ENCODE measurements at places on chromosomes 2 and 18. TPM values are rescaled to one million over a fixed set of nuclear protein-coding genes. Genes with fewer than 3 reads are reported as not detected.

Gene METTL21A
- total RNA-seq, result 32.6 TPM

Gene POTEI
- 5.6 TPM for total RNA-seq

Gene EPAS1
- 5.1 TPM for total RNA-seq

Gene RDH14
- total RNA-seq, result 22.8 TPM

Gene CPS1
- 4.9 TPM for total RNA-seq

Gene FRZB
- 45.5 TPM for total RNA-seq

Gene SPP2
- total RNA-seq, result not detected

- H3K36me3 ChIP-seq, result no peaks in the 10 kb centered on the region
- no peaks in the 10 kb centered on the region for H3K4me1 ChIP-seq
- H3K27ac ChIP-seq, result no peak overlapping the region
- no peak for DNase-seq
- peaks cover 6% of the 10 kb centered on the region for H3K27me3 ChIP-seq
- H3K4me3 ChIP-seq, result no peak overlapping the region
Measured at GRCh38 chr2:70367722-70368323, 66.0 kb upstream of the FAM136A start.

- no peak for DNase-seq
- no peak overlapping the region for H3K27ac ChIP-seq
- H3K27me3 ChIP-seq, result no peaks in the 10 kb centered on the region
- peaks cover 3% of the 10 kb centered on the region for H3K4me1 ChIP-seq
Measured at GRCh38 chr18:46042571-46043123, 29.4 kb downstream of the PSTPIP2 start.

- H3K36me3 ChIP-seq, result no peaks in the 10 kb centered on the region
- peaks cover 5% of the 10 kb centered on the region for H3K27me3 ChIP-seq
- peak overlapping the region; percentile 83 for H3K27ac ChIP-seq
- no peak overlapping the region for H3K4me3 ChIP-seq
Measured at GRCh38 chr2:28976584-28976983, 4.5 kb upstream of the TOGARAM2 start.

GRCh38 chr2:146321175-146321574, 1523.7 kb upstream of the ACVR2A start:
- no peaks in the 10 kb centered on the region for H3K27me3 ChIP-seq
- peaks cover 16% of the 10 kb centered on the region for H3K4me1 ChIP-seq
- H3K4me3 ChIP-seq, result no peak overlapping the region
- no peaks in the 10 kb centered on the region for H3K36me3 ChIP-seq

DNA sequence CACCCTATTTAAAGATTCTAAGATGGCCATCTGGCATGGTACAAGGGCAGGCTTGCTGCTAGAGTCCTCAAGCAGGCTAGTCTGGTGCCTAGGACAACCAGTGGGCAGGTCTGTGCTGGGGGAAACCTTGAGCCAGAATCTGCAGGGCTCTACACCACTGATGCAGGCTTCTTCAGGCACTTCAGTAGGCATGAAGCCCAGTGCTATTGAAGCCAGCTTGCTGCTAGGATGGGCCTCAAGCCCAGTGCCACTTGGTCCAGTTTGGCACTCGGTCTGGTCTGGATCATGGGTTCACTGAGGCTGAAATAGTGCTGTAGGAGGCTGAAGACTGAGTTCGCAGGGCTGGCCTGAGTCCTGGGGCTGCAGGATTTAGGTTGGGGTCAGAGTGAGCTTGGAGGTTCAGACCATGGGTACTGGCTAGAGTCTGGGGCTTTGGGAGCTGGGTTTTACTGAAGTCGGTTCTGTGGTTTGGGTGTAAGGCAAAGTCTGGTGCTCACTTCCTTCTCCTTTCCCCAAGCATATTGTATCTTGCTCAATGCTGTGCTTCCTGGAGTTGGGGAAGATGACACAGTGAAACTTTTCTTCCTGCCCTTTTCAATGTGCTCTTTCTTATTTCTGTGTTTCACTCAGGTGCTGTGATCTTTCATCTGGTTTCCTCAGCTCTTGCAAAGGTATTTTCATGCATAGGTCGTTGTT, 41.2 kb downstream of the SP100 start:
- H3K27me3 ChIP-seq, result no peaks in the 10 kb centered on the region
- peaks cover 4% of the 10 kb centered on the region for H3K36me3 ChIP-seq
- no peak overlapping the region for H3K4me3 ChIP-seq
- no peak overlapping the region for H3K27ac ChIP-seq
- no peak for DNase-seq

GRCh38 chr2:58204195-58204959, 36.7 kb downstream of the FANCL start:
- DNase-seq, result no peak
- no peaks in the 10 kb centered on the region for H3K27me3 ChIP-seq
- peaks cover 7% of the 10 kb centered on the region for H3K36me3 ChIP-seq

DNA sequence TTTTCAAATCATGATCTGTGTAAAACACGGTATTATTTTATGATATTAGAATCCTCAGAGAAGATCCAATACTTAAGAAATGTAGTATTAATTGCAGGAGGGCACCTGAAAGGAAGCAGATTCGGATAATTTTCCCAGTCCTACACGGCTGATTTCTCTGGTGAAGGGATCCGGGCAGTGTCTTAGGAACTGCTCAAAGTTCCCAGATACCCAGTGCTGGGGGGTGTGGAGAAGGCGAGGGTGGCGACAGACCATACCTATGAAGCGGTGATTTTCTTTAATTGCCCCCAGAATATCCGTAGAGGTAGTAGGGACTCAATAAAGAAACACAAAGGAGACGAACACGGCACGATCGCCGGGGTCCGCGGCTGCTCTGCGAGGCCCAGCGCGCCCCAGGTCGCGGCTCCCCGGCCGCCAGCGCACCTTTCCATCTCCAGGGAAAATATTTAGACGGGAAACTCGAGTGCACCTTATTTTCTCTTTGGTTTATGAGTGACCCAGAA, 1.4 kb upstream of the SOX11 start:
- H3K27ac ChIP-seq, result peak overlapping the region; percentile 99
- peaks cover 18% of the 10 kb centered on the region for H3K36me3 ChIP-seq
- peak overlapping the region; percentile 94 for H3K4me3 ChIP-seq
- no peaks in the 10 kb centered on the region for H3K27me3 ChIP-seq
- peaks cover 14% of the 10 kb centered on the region for H3K4me1 ChIP-seq

DNA sequence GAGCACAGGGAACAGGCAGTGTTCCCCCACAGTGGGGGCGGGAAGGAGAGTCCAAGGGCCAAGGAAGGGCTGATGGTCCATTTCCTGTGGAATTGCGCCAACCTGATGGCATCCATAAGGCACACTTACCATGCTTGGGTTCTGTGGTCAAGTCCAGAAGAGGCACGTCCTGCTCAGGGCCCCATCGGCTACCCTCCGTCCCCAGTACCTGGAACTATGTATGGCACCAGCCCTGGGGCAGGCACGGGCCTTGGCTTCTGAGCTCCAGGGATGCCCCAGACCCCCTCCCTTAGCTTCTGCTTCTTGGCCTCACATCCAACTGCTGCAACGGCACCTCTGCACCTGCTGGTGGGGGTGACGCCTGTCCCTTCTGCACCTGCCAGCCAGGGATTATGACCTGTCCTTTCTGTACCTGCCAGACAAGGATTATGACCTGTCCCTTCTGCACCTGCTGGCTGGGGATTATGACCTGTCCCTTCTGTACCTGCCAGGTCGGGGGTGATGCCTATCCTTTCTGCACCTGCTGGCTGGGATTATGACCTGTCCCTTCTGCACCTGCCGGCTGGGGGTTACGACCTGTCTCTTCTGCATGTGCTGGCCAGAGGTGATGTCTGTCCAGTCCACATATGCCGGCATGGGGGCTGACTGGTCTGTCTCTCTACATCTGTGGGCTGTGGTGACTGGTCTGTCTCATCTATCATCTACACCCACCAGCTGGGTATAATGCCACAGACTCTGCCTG, 45.4 kb upstream of the SNTG2 start:
- H3K27me3 ChIP-seq, result peaks cover 26% of the 10 kb centered on the region
- no peaks in the 10 kb centered on the region for H3K36me3 ChIP-seq
- no peak for DNase-seq
- no peak overlapping the region for H3K27ac ChIP-seq
- H3K4me3 ChIP-seq, result no peak overlapping the region

DNA sequence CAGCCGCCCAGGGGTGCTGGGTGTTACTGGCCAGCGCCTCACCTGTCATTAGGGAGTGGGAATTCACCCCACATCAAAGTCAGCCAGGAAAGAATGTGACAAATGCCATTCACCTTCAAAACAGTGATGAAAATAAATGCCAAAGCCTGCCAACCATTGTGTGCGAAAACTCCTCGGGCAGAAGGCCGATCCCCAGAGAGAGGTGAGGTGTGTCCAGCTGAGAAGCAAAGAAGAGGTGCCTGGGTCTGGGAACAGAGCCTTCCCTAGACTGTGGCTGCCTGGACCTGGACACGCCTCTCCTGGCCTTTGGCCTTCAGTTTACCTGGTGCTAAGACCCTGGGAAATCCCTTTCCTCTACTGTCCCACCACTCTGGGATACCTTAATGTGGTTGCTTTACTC, 142.7 kb downstream of the CYP26B1 start:
- H3K4me3 ChIP-seq, result no peak overlapping the region
- H3K27me3 ChIP-seq, result peaks cover 23% of the 10 kb centered on the region
- no peaks in the 10 kb centered on the region for H3K36me3 ChIP-seq
- no peak overlapping the region for H3K27ac ChIP-seq
- peaks cover 22% of the 10 kb centered on the region for H3K4me1 ChIP-seq

GRCh38 chr2:150846691-150847090, 359.2 kb upstream of the RND3 start:
- no peak overlapping the region for H3K4me3 ChIP-seq
- no peak overlapping the region for H3K27ac ChIP-seq
- peaks cover 21% of the 10 kb centered on the region for H3K4me1 ChIP-seq
- DNase-seq, result no peak

DNA sequence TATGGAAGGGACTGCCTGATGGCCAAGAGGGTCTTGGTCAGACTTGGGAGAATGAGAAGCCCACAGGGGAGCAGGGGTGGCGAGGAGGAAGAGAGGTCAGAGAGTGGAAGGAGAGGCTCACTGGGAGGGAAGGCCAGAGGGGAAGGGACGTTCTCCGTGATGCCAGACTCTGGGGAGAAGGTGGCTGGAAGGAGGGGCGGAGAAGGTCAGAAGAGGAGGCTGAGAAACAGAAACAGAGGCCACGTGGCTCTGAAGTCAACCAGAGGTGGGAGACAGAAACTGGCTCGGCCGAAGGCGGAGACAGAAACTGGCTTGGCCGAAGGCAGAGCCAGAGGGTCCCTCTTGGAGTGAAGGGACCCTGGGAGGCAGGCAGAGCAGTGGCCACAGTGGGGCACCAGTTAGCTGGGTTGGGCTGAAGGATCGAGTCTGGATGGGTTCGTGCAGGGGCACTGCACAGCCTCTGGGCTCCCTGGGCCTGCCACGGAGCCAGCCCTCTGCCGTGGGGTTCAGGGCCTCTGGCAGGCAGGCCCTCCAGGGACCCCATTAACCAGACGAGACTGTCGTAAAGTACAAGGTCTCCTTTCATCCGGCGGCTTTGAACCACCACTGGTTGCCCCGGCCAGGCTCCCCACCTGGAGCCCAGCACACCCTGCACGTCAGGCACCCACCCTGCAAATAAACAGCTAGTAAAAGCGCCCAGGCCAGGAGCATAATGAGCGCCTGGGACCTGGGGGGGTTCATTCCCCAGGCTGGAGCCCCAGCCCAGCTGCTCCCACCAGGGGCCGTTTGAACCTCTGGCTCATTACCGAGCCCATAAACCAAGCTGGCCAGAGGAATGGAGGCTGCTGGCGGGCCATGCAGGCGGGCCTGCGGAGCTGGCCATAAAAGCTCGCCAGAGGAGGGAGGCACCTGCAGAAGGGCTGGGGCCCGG, 218.8 kb downstream of the DYSF start:
- DNase-seq, result no peak
- no peak overlapping the region for H3K27ac ChIP-seq
- no peaks in the 10 kb centered on the region for H3K4me1 ChIP-seq
- no peaks in the 10 kb centered on the region for H3K36me3 ChIP-seq

- H3K27me3 ChIP-seq, result no peaks in the 10 kb centered on the region
- peaks cover 13% of the 10 kb centered on the region for H3K36me3 ChIP-seq
- DNase-seq, result no peak
- H3K4me1 ChIP-seq, result peaks cover 12% of the 10 kb centered on the region
Measured at GRCh38 chr2:223854741-223855140, 17.4 kb upstream of the AP1S3 start.
